Body of pancreas (tissue), 4 donors: ENCODE measurements at places on chromosomes 4 and X. TPM values are rescaled to one million over a fixed set of nuclear protein-coding genes. Genes with fewer than 3 reads are reported as not detected.

- no peak overlapping the region for H3K27ac ChIP-seq
- H3K4me1 ChIP-seq: no peaks in the 10 kb centered on the region
- H3K27me3 ChIP-seq: no peaks in the 10 kb centered on the region
These were observed 44.1 kb upstream of the KDR start for GRCh38 chr4:55169352-55169961.

SAGE1 gene
- total RNA-seq: not detected

DNA sequence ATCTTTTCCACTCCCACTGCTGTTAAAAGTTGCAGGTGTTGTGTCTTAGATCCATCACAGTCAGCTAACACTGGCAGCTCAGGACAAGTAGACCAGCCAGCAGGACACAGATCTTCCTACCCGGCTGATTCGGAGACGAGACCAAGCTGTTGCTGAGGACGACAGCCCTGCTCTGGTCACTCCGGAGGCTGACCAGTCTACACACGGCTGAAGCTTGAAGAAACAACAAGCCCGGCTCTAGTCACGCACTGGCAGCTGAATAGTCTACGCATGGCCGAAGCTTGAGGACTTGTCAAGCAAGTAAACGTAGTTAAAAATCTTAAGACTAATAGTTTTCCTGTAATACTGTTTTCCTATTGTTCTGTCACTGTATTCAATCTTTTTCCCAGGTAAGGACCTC is 1.8 kb downstream of the ACOX3 start:
- H3K4me1 ChIP-seq: peaks cover 82% of the 10 kb centered on the region
- H3K36me3 ChIP-seq: no peaks in the 10 kb centered on the region
- no peak overlapping the region for H3K4me3 ChIP-seq
- peak; percentile 19 for DNase-seq
- H3K27ac ChIP-seq: peak overlapping the region; percentile 85
- H3K27me3 ChIP-seq: no peaks in the 10 kb centered on the region

DNA sequence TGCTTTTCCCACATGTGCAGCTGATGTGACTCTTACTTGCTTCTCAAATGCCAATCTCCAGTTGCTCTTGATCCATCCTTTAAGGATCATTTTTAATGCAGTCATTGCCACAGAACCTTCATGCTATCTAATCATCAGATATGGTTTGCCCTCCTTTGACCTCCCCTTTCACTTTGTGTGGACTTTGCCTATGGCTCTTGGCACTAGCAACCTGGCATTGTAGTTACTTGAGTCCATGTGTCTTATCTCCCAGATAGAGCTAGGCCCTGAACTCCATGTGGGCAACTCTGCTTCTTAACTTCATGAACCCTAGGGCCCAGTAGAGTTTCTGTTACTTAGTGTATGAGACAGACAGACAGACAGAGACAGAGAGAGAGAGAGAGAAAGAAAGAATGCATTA is 41.6 kb downstream of the MTM1 start:
- no peaks in the 10 kb centered on the region for H3K27me3 ChIP-seq
- H3K36me3 ChIP-seq: no peaks in the 10 kb centered on the region
- no peaks in the 10 kb centered on the region for H3K4me1 ChIP-seq
- H3K4me3 ChIP-seq: no peak overlapping the region
- no peak overlapping the region for H3K27ac ChIP-seq
- DNase-seq: no peak

DNA sequence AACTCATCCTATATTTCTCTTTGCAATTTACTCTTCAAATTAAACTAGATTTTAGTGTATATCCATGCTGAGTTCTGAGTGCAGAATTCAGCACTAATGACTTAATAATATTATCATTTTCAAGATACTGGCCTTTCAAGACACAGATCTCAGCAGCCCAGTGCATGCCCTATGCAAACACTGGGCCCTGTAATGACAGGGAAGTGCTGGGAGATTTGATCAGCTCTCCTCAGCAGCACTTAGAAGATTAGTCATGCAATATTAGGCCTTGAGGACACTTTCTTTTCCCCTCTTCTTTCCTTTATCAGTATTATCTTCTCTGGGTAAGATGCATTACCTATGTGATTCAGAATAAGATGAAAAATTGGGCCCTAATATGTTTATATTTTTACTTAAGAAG is 207.1 kb downstream of the PPP3CA start:
- no peak for DNase-seq
- no peaks in the 10 kb centered on the region for H3K36me3 ChIP-seq
- H3K27me3 ChIP-seq: no peaks in the 10 kb centered on the region
- no peak overlapping the region for H3K27ac ChIP-seq
- no peaks in the 10 kb centered on the region for H3K4me1 ChIP-seq

NEIL3 gene
- not detected for total RNA-seq

GRCh38 chr4:45172636-45173035 is 446.3 kb upstream of the GNPDA2 start:
- DNase-seq: no peak
- no peaks in the 10 kb centered on the region for H3K4me1 ChIP-seq
- H3K4me3 ChIP-seq: no peak overlapping the region

ITIH6 gene
- not detected for total RNA-seq

DNA sequence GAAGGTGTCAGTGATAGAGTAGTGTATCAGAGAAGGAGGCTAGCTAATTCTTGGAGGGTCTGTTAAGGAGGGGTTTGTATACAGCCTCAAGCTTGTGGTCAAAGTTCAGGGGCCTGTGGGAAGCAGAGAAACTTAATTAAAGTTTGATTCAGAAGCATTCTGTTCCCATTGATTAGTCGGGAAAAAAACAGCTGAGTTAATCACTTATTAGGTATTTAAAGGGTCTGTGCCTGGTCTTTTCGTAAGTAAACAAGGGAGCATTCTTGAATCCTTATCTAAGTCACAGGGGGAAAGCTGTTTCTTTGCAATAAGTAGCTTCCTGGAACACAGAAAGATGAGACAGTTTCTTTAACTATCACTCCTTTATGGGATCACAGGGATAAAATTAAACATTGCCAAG is 492.1 kb downstream of the PCDH10 start:
- DNase-seq: no peak
- no peaks in the 10 kb centered on the region for H3K27me3 ChIP-seq
- H3K4me1 ChIP-seq: no peaks in the 10 kb centered on the region
- no peak overlapping the region for H3K4me3 ChIP-seq
- no peaks in the 10 kb centered on the region for H3K36me3 ChIP-seq

SOWAHD gene
- total RNA-seq: not detected

ENAM gene
- 0.99 TPM for total RNA-seq

ARMCX1 gene
- 17.9 TPM for total RNA-seq

DNA sequence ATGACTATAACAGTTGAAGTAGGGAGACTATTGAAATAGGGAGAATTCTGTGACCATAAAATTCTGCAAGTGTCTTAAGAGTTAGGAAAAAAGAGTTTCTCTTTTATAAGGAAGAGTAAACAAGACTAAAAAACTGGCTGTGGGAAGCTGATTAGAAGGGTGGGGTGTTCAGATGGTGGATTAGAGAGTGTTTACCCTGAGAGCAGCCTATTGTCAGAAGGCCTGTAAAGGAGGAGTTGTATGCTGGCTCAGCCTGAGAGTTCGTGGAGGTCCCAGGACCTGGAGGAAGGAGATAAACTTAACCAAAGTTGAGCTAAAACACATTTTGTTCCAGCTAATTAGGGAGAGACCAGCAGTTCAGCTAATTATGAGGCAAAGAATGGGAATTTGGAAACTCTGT is 629.7 kb downstream of the PCDH7 start:
- H3K36me3 ChIP-seq: no peaks in the 10 kb centered on the region
- no peak overlapping the region for H3K4me3 ChIP-seq
- no peak overlapping the region for H3K27ac ChIP-seq
- no peaks in the 10 kb centered on the region for H3K4me1 ChIP-seq
- H3K27me3 ChIP-seq: no peaks in the 10 kb centered on the region

- H3K4me1 ChIP-seq: no peaks in the 10 kb centered on the region
- H3K27me3 ChIP-seq: no peaks in the 10 kb centered on the region
- DNase-seq: no peak
- H3K4me3 ChIP-seq: no peak overlapping the region
- H3K27ac ChIP-seq: no peak overlapping the region
- no peaks in the 10 kb centered on the region for H3K36me3 ChIP-seq
These were observed 320.4 kb downstream of the KCNIP4 start for GRCh38 chr4:21628116-21628670.

GRCh38 chr4:48879561-48880442 is 26.8 kb downstream of the OCIAD2 start:
- H3K4me3 ChIP-seq: no peak overlapping the region
- DNase-seq: no peak
- H3K4me1 ChIP-seq: no peaks in the 10 kb centered on the region
- no peaks in the 10 kb centered on the region for H3K36me3 ChIP-seq
- H3K27me3 ChIP-seq: no peaks in the 10 kb centered on the region

GRCh38 chr4:73396993-73397972 is 6.8 kb upstream of the ALB start:
- DNase-seq: no peak
- no peak overlapping the region for H3K4me3 ChIP-seq
- H3K4me1 ChIP-seq: peaks cover 23% of the 10 kb centered on the region
- H3K36me3 ChIP-seq: no peaks in the 10 kb centered on the region
- no peaks in the 10 kb centered on the region for H3K27me3 ChIP-seq
- no peak overlapping the region for H3K27ac ChIP-seq

GRCh38 chr4:81881855-81882621 is 410.3 kb upstream of the RASGEF1B start:
- no peak overlapping the region for H3K27ac ChIP-seq
- DNase-seq: no peak
- H3K27me3 ChIP-seq: no peaks in the 10 kb centered on the region
- H3K4me1 ChIP-seq: no peaks in the 10 kb centered on the region
- H3K36me3 ChIP-seq: no peaks in the 10 kb centered on the region

DNA sequence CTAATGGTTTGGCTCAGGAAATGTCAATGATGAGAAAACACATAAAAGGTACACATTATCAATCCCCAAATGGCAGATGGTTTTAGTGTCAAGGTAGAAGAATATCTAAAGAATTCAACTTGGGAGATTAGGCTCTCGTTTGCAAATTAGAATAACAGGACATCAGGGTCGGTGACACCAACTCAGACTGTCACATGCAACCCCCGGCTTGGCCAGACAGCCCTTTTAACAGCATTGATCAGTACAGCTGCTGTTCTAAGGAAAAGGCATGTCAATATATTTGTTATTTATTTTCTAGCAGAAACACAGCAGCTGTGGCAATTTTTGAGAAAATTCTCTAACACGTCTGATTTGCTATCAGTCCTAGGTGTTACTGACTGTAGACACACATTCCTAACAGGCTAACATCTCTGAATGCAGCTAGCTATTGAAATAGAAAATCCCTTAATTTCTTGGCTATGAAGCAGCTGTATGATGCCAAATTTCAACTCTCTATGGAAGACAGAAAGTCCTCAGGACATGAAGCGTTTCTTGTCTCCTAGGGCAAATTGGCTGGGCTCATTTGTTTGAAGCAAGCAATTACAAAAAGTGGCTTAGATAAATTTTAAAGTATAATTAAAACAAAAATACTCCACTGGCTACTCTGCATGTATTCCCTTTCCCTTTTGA is 269.0 kb upstream of the CXXC4 start:
- H3K27me3 ChIP-seq: no peaks in the 10 kb centered on the region
- no peak overlapping the region for H3K4me3 ChIP-seq
- no peaks in the 10 kb centered on the region for H3K36me3 ChIP-seq
- DNase-seq: no peak
- H3K4me1 ChIP-seq: no peaks in the 10 kb centered on the region

NR3C2 gene
- 14.8 TPM for total RNA-seq

FRG2 gene
- total RNA-seq: not detected

STK32B gene
- total RNA-seq: 4.9 TPM

DNA sequence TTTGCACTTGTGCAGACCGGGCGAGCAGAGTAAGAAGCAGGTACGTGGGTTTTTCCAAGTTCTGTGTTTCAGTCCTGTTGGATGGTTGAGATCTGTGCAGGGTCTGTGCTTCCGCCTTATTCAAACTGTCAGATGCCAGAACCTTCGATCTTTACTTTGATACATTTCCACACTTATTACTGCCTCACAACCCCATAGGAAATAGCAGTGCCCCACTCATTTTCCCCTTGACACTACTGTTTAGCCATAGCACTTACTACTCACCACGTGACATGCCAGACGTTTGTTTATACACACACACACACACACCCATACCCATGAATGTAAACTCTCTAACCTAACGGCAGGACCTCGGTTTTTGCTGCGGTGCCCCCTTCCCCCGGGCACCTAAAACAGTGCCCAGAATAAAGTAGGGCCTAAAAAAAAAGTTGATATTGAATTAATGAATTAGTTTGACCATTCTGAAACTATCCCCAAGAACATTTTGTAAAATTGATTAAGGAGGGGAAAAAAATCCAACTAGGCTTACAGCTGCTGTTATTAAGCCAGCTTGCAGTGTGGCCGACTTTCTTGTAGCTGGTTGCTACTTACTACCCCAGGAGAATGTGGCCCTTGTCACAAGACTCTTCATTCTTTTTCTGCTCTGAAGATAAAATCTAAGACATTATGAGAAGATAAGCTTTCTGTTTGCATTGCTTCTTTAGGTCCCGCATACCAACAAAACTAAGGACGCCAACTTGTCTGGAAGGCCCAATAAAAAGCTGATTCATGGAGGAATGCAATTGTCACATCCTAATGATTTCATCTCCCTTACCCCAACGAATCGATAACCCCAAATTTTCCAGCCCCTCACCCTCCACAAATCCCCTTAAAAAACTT is 704 bp upstream of the SEPSECS start:
- no peaks in the 10 kb centered on the region for H3K27me3 ChIP-seq
- H3K4me3 ChIP-seq: peak overlapping the region; percentile 47

- DNase-seq: no peak
- H3K4me3 ChIP-seq: no peak overlapping the region
- no peaks in the 10 kb centered on the region for H3K36me3 ChIP-seq
- H3K27ac ChIP-seq: no peak overlapping the region
- no peaks in the 10 kb centered on the region for H3K27me3 ChIP-seq
These were observed 2152.9 kb downstream of the ARAP2 start for GRCh38 chr4:34091451-34091850.

DUSP9 gene
- not detected for total RNA-seq

- DNase-seq: peak; percentile 20
- H3K4me3 ChIP-seq: no peak overlapping the region
- H3K4me1 ChIP-seq: no peaks in the 10 kb centered on the region
- H3K36me3 ChIP-seq: no peaks in the 10 kb centered on the region
These were observed 106.7 kb downstream of the GPM6A start for GRCh38 chr4:175705407-175705806.

GRCh38 chrX:130594453-130594916 is 192.7 kb downstream of the RBMX2 start:
- no peaks in the 10 kb centered on the region for H3K27me3 ChIP-seq
- no peak overlapping the region for H3K4me3 ChIP-seq
- no peak for DNase-seq
- no peak overlapping the region for H3K27ac ChIP-seq
